Body of pancreas (tissue), 4 donors: ENCODE measurements at places on chromosomes 1 and 21. TPM values are rescaled to one million over a fixed set of nuclear protein-coding genes. Genes with fewer than 3 reads are reported as not detected.

DNA sequence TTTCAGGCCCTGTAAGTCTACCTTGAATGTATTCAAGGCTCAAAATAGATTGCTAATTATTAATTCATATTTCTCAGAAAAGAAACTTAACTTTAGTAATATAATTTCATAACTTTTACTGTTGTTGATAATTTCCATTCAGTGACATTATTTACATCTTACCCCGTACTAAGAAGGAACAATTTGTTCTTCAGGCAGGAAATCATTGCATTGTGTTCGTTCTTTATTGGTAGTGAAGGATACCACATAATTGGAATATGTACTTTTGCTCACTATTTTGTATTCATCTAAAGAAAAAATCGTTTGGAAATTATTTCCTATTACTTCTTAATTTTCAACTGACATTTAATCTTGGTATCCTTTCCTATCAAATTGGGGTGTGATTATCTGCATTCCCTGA lies 39.4 kb downstream of the CTTNBP2NL start:
- no peak overlapping the region for H3K27ac ChIP-seq
- no peak for DNase-seq
- peaks cover 11% of the 10 kb centered on the region for H3K4me1 ChIP-seq
- no peak overlapping the region for H3K4me3 ChIP-seq
- H3K36me3 ChIP-seq, result no peaks in the 10 kb centered on the region
- no peaks in the 10 kb centered on the region for H3K27me3 ChIP-seq

DNA sequence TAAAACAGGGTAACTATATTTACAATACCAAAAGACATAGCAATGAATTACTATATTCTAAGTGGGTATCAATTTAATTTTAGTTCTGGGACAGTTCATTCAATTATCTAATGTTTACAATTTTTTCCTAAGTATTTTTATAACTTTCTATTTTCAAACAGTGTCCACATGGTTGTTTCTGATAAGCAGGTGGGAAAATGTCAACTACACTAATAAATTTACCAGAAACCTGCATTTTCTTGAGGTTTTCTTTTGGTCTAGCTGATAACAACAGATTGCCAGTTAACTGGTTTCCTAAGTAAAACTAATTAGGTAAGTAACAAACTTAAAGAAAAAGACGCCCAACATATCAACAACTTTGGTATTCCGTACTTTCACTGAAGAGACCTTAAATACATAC lies 84.9 kb upstream of the GFI1 start:
- DNase-seq, result no peak
- no peaks in the 10 kb centered on the region for H3K27me3 ChIP-seq
- H3K27ac ChIP-seq, result no peak overlapping the region
- H3K4me3 ChIP-seq, result no peak overlapping the region
- no peaks in the 10 kb centered on the region for H3K36me3 ChIP-seq

- no peaks in the 10 kb centered on the region for H3K36me3 ChIP-seq
- peak overlapping the region; percentile 93 for H3K27ac ChIP-seq
- peaks cover 31% of the 10 kb centered on the region for H3K4me1 ChIP-seq
- no peak overlapping the region for H3K4me3 ChIP-seq
- DNase-seq, result peak; percentile 27
These were observed 27.2 kb upstream of the NFIA start for GRCh38 chr1:61055110-61055614.

DNA sequence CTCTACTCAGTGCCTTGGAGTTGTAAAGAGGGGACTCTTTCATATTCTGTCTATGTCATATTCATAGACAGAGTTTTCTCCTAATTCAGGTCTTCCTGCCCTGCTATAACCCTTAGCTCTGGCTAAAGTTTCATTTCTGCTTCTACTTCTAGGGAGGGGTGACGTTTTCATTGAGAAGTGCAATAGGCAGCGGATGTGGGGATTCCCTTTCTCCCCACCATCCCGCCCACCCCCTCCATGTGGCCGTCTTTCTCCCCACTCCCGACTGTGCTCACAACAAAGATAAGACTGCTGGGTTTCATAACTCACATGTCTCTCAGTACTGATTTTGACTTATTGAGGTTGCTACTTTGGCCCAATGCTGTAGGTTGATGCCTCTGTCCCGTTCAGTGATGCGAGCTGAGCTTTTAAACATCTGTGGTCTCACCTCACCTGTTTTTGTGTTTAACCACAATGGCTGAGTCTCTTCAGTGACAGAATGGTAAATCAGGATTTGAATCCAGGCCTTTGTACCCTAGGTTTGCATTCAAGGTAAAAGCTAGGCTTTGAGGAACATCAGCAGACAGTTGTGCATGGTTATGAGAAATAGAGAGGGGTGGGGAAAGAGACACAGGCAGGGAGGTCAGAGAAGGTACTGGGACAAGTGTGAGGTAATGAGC lies 7.8 kb upstream of the KIF14 start:
- no peaks in the 10 kb centered on the region for H3K27me3 ChIP-seq
- H3K36me3 ChIP-seq, result no peaks in the 10 kb centered on the region
- H3K4me3 ChIP-seq, result no peak overlapping the region
- no peak for DNase-seq

DNA sequence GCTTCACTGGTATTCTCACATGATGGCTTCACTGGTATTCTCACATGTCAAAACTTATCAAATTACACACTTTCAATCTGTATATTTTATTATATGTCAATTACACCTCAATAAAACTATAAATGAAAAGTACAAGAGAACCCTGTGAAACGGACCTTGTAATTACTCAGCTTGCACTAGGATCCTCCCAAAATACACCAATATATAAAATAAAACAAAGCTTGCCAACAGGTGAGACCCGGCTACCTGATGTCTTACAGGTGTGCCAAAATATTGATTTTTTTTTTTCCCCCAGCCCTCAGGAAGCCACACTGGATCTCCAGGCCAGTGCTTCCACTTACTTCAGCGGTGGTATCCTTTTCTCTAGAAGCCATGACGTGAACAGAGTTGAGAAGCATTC lies 22.9 kb downstream of the PIK3C2B start:
- no peaks in the 10 kb centered on the region for H3K27me3 ChIP-seq
- H3K4me3 ChIP-seq, result no peak overlapping the region
- DNase-seq, result no peak
- H3K4me1 ChIP-seq, result peaks cover 15% of the 10 kb centered on the region
- no peaks in the 10 kb centered on the region for H3K36me3 ChIP-seq
- H3K27ac ChIP-seq, result no peak overlapping the region

- no peaks in the 10 kb centered on the region for H3K27me3 ChIP-seq
- H3K27ac ChIP-seq, result no peak overlapping the region
- no peak for DNase-seq
- H3K4me1 ChIP-seq, result peaks cover 9% of the 10 kb centered on the region
- no peaks in the 10 kb centered on the region for H3K36me3 ChIP-seq
These were observed 24.6 kb downstream of the PKP1 start for GRCh38 chr1:201307760-201308499.

- peaks cover 29% of the 10 kb centered on the region for H3K4me1 ChIP-seq
- DNase-seq, result peak; percentile 88
- H3K27me3 ChIP-seq, result no peaks in the 10 kb centered on the region
- H3K4me3 ChIP-seq, result no peak overlapping the region
These were observed 71.5 kb upstream of the CXADR start for GRCh38 chr21:17441370-17441769.

- H3K27me3 ChIP-seq, result no peaks in the 10 kb centered on the region
- H3K4me1 ChIP-seq, result peaks cover 35% of the 10 kb centered on the region
- DNase-seq, result no peak
- H3K4me3 ChIP-seq, result no peak overlapping the region
These were observed 10.7 kb downstream of the APP start for GRCh38 chr21:26159869-26160268.

- H3K4me3 ChIP-seq, result no peak overlapping the region
- H3K27ac ChIP-seq, result no peak overlapping the region
- H3K36me3 ChIP-seq, result no peaks in the 10 kb centered on the region
- no peak for DNase-seq
- no peaks in the 10 kb centered on the region for H3K4me1 ChIP-seq
These were observed 63.8 kb upstream of the PRDX6 start for GRCh38 chr1:173413271-173413707.

DNA sequence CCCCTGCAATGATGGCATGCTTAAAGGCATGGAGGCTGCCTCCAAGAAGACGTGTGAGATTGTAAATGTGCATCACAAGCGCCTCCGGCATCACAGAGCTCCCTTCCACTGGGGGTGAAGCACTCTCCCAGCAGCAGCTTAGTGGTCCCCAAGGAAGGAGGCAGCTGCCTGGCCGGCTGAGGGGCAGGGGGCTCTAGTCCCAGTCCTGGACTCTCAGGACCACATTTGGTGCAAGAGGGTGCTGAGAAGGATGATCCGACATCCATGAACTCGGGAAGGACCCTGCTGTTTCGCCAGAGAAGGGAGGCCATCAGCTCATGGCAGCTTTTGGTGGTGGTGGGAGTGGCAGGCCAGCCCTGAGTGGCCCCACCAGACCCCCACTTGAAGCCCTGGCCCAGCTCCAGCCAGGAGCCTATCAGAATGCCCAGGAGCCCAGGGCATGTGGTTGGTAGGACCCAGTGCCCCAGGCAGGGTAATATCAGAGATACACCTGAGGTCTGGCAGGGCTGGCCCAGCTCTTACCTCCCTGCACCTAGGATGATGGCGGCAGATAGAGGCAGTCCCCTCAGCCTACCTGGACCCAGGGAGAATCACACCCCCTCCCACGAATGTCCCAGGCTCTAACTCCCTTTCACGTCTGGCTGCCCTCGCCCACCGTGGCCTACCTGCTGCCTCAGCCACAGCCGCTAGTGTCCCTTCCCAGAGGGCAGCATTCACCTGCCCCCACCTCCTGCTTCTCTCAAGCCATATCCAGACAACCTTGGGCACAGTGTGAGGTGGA lies 2.4 kb upstream of the WNT9A start:
- H3K4me1 ChIP-seq, result peaks cover 30% of the 10 kb centered on the region
- H3K27me3 ChIP-seq, result no peaks in the 10 kb centered on the region
- peak; percentile 9 for DNase-seq
- no peak overlapping the region for H3K27ac ChIP-seq
- H3K36me3 ChIP-seq, result no peaks in the 10 kb centered on the region
- H3K4me3 ChIP-seq, result no peak overlapping the region

DNA sequence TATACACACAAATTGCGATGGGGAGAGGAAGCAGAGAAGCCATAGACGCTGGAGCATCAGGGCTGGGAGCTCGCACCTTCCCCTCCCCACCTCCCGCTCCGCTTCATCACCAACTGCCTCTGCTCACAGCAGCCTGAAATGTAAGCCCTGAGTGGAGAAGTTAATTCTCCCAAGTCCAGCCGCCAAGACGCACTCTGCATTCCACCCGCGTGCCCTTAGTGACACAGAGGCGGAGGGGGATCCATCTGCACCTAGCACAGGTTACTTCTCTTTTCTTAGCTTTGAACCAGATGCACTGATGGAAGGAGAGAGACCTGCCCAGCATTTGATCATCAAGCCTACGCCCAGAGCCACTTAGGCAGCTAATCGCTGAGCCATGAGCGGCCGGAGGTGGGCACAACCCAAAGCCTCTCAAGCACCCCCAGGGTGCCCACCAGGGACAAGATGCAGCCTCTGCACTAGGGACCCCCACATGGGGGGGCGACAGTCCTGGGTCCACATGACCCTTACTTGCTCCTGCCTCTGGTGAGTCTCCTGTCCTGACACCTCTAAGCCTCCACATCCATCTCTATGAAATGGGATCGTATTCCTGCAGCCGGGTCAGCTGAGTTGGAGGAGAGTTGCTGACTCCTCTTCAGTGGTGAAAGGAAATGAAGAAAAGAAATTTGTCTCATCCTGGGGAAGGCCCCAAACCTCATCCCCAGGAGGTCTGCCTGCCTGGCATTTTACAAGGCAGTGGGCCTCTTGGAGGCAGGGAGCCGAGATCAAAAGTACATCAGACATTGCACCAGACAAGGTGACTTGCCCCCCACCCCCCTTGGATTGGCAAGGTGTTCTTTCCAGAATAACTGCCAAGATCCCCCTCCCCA lies 316.2 kb downstream of the MATN1 start:
- H3K27ac ChIP-seq, result no peak overlapping the region
- no peak for DNase-seq
- no peak overlapping the region for H3K4me3 ChIP-seq
- no peaks in the 10 kb centered on the region for H3K36me3 ChIP-seq
- H3K27me3 ChIP-seq, result peaks cover 4% of the 10 kb centered on the region

DNA sequence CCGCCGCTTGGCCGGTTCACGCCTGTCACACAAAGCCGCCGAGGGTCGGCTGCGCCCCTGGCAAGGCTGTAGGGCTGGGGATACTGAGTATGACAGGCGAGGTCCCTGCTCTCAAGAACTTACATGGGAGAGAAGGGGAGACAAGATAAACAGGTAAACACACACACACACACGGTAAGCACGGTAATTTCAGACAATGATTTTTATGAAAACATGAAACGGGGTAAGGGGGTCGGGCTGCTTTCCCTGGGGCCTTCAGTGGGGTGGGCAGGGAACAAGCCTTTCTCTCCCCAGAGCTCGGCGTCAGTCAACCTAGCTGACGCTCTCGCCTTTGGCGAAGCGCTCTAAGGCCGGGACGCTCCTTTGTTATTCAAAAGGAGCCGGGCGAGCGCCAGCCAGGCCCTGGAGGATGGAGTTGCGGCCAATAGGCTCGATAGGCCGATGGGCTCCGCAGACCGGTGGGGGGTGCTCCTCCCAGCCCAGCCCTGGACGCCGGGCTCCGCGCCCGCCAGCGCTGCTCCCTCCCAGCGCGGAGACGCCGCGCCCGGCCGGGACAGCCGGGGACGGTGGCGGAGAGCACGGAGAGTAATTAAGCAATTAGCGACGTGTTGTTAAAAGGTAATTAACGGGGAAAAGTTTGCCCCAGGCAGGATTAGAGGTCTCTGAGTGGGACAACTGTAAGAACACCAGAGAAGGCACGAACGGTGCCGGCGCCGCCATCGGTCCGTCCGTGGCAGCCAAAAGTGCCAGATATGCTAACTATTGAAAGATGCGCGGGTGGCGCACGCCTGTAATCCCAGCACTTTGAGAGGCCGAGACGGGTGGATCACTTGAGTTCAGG lies 950 bp upstream of the INKA2 start:
- peaks cover 31% of the 10 kb centered on the region for H3K4me1 ChIP-seq
- H3K36me3 ChIP-seq, result no peaks in the 10 kb centered on the region
- H3K27ac ChIP-seq, result peak overlapping the region; percentile 78
- H3K27me3 ChIP-seq, result no peaks in the 10 kb centered on the region
- peak; percentile 55 for DNase-seq
- H3K4me3 ChIP-seq, result peak overlapping the region; percentile 12

DNA sequence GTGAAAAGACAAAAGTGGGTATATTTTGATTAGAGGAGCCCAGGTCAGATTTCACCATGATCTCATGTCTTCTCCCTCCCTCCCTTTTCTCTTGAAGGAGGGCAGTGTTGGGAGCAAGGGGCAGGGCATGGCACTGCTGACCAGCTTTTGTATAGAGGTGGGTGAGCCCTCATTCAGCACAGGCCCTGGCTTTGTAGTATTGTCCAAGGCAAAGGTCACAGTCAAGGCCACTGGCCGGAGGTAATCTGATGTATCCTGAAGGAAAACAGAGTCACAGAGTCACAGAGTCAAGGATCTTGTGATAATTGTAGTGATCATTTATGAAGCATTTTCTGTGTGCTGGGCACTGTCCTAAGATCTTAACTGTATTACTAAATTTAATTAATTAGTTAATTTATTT lies 11.9 kb downstream of the ITGA10 start:
- H3K4me1 ChIP-seq, result peaks cover 1% of the 10 kb centered on the region
- DNase-seq, result no peak
- no peak overlapping the region for H3K27ac ChIP-seq
- H3K27me3 ChIP-seq, result no peaks in the 10 kb centered on the region

- H3K36me3 ChIP-seq, result no peaks in the 10 kb centered on the region
- no peak overlapping the region for H3K4me3 ChIP-seq
- no peak for DNase-seq
- H3K27me3 ChIP-seq, result no peaks in the 10 kb centered on the region
These were observed 30.5 kb downstream of the ZCCHC17 start for GRCh38 chr1:31327381-31327780.

GRCh38 chr1:110477041-110477440 lies 26.1 kb downstream of the PROK1 start:
- H3K36me3 ChIP-seq, result no peaks in the 10 kb centered on the region
- peaks cover 22% of the 10 kb centered on the region for H3K4me1 ChIP-seq
- no peak overlapping the region for H3K4me3 ChIP-seq
- H3K27ac ChIP-seq, result no peak overlapping the region

Gene ERRFI1
- total RNA-seq, result 127 TPM

Gene DIPK1A
- 3.9 TPM for total RNA-seq

Gene TNFRSF1B
- 13.7 TPM for total RNA-seq

Gene OLFM3
- not detected for total RNA-seq

Gene KLHDC9
- total RNA-seq, result 13.5 TPM
